ENCODE measurements at places on chromosomes 3 and 15. TPM values are rescaled to one million over a fixed set of nuclear protein-coding genes. Genes with fewer than 3 reads are reported as not detected.

GOLGA6L4 gene
- 2.0 TPM for total RNA-seq

SIDT1 gene
- 49.6 TPM for total RNA-seq

TRIM59 gene
- total RNA-seq: 19.0 TPM

RTP4 gene
- total RNA-seq: 1.1 TPM

TGM4 gene
- total RNA-seq: 0.06 TPM

TPRA1 gene
- 31.0 TPM for total RNA-seq

RHCG gene
- 0.44 TPM for total RNA-seq

COL6A6 gene
- 2.2 TPM for total RNA-seq
